ENCODE measurements at places on chromosomes 2 and 18. TPM values are rescaled to one million over a fixed set of nuclear protein-coding genes. Genes with fewer than 3 reads are reported as not detected.

Gene C18orf54
- total RNA-seq = 2.7 TPM

Gene GULP1
- 35.6 TPM for total RNA-seq

Gene DPP4
- 39.1 TPM for total RNA-seq

Gene OXER1
- total RNA-seq = not detected

Gene SCN1A
- 0.13 TPM for total RNA-seq

Gene TNFAIP6
- total RNA-seq = 10.0 TPM

Gene TRABD2A
- total RNA-seq = 4.0 TPM

Gene CUL3
- total RNA-seq = 76.0 TPM

Gene NAT8
- not detected for total RNA-seq

Gene GLI2
- 10.0 TPM for total RNA-seq

Gene MC2R
- not detected for total RNA-seq

Gene NTSR2
- total RNA-seq = not detected

Gene RTKN
- total RNA-seq = 16.3 TPM

Gene SLC9A4
- total RNA-seq = 0.03 TPM

Gene SERPINB7
- total RNA-seq = 0.07 TPM

Gene IL1B
- total RNA-seq = 11.9 TPM

Gene LGALSL
- total RNA-seq = 7.4 TPM

Gene NGEF
- total RNA-seq = 5.7 TPM

Gene LYPD1
- total RNA-seq = 12.8 TPM

Gene PLGLB2
- total RNA-seq = 1.3 TPM

Gene EFHD1
- 2.7 TPM for total RNA-seq

Gene FLACC1
- 1.3 TPM for total RNA-seq

Gene KATNAL2
- total RNA-seq = 2.2 TPM

Gene DOCK10
- 37.3 TPM for total RNA-seq

Gene CDCA7
- 0.83 TPM for total RNA-seq

Gene TMEM17
- 2.6 TPM for total RNA-seq

Gene PDIA6
- total RNA-seq = 582 TPM

Gene ITGB1BP1
- 41.6 TPM for total RNA-seq

Gene PHLPP1
- total RNA-seq = 5.8 TPM

Gene VIL1
- total RNA-seq = not detected

Gene COBLL1
- 16.1 TPM for total RNA-seq

Gene ARHGEF4
- 4.7 TPM for total RNA-seq

Gene OTOS
- total RNA-seq = not detected

Gene AFF3
- total RNA-seq = 3.4 TPM

Gene SETBP1
- total RNA-seq = 3.3 TPM

Gene AGXT
- total RNA-seq = not detected

Gene KANSL1L
- 20.5 TPM for total RNA-seq

Gene SCN3A
- 0.40 TPM for total RNA-seq

Gene CLEC4F
- not detected for total RNA-seq

Gene MBD2
- 30.3 TPM for total RNA-seq

Gene CFAP210
- not detected for total RNA-seq

Gene CCDC150
- 3.0 TPM for total RNA-seq

Gene MOCOS
- 5.6 TPM for total RNA-seq

Gene LYG2
- total RNA-seq = not detected

Gene TMEM198
- 1.3 TPM for total RNA-seq

Gene AMER3
- total RNA-seq = not detected

Gene PAX3
- total RNA-seq = not detected

Gene GKN2
- not detected for total RNA-seq

Gene RNF152
- 36.8 TPM for total RNA-seq

Gene MAPRE3
- 11.7 TPM for total RNA-seq

Gene INHBB
- 0.52 TPM for total RNA-seq

Gene ATP6V1C2
- total RNA-seq = not detected

Data from smooth muscle cell of the pulmonary artery (primary cell).